Activated effector memory CD4-positive, alpha-beta T cell treated with anti-CD3 and anti-CD28 coated beads, Interleukin-2, amount 50 U/mL, for 16 hours (primary cell): ENCODE measurements at places on chromosomes 4 and X.
A peak's percentile ranks its signal among the peaks of the same experiment; 100 is the strongest.

- DNase-seq: peak; percentile 94
These were observed at the start of gene CTBP1 for GRCh38 chr4:1248245-1249147. Gene CTBP1, minus strand, starts transcription at chr4:1249130. Its CDS starts 7,799 bp downstream, at chr4:1241331.

GRCh38 chrX:54820737-54821136 is 13.2 kb downstream of the MAGED2 start:
- DNase-seq: no peak

DNA sequence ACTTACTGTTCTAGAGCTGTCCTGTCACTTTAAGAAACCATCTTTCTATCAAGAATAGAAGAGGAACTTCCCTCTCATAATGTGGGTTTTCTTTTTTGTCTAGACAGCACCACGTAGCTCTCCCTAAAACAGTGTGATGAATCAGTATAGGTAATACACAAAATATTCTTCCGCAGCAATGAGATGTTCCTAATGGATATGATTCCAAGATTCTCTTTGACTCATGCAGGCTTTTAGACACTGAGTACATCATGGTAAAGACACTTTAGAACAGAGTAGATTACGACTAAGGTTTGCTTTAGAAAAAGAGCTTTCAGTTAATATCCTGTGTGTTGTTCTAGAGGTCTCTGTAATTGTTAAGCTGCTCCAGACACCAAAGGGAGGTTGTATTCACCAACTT is 69.8 kb downstream of the PTTG2 start:
- DNase-seq: no peak

- DNase-seq: no peak
These were observed 2.7 kb downstream of the TMEM154 start for GRCh38 chr4:152677117-152677516.

- no peak for DNase-seq
These were observed 25.7 kb upstream of the MND1 start for GRCh38 chr4:153318696-153319320.

DNA sequence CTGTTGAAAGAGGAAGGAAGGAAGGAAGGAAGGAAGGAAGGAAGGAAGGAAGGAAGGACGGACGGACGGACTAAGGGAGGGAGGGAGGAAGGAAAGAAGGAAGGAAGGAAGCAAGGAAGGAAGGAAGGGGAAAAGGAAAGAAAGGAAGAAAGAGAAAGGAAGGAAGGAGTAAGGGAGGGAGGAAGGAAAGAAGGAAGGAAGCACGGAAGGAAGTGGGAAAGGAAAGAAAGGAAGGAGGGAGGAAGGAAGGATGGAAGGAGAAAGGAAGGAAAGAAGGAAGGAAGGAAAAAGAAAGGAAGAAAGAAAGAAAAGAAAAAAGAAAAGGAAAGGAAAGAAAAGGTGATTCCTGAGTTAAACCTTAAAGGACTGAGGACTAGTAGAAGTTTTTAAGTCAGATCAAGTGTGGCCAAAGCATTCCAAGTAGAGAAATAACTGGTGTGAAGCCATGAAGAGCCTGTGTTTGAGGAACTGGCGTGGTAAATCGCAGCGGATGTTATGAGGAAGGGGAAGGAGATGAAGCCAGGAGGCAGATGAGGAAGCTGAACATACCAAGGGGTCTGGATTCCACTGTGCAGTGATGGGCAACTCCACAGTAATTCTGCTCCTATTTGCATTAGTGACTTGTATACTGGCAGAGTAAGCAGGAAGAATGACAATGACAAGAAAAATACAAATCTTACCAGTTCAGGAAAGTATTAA is 163.5 kb downstream of the MGST2 start:
- DNase-seq: no peak

DNA sequence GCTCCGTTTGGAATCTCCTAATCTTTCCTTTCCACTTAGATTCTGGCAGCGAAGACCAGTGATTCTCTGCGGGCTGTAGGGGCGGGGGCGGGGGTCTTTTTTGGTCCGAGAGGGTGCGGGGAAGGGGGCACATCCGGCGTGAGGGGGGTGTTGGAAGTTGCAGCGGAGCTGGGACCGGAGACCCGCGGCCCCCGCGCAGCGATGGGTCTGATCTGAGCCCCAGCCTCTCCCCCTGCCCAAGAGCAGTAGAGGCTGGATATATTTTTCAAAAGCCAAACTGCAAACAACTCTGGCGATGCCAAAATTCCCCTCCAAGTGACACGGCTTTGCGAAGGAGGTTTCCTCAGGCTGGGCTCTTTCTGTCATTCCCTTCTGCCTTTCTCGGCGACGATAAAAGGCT is 355 bp downstream of the GRID2 start:
- DNase-seq: no peak

GRCh38 chr4:10554121-10554520 is 96.9 kb upstream of the ZNF518B start:
- no peak for DNase-seq

DNA sequence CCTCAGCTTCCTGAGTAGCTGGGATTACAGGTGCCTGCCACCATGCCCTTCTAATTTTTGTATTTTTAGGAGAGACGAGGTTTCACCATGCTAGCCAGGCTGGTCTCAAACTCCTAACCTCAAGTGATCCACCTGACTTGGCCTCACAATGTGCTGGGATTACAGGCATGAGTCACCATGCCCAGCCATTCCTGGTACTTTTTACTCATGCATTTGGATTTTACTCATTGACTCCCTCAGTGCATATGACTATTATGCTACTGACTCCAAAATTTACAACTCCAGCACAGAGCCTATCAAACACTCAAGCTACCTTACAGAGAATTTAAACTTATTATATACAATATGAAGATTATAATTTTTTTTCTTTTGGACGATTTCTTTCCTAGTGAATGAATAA is 199.9 kb downstream of the CXXC4 start:
- DNase-seq: no peak

DNA sequence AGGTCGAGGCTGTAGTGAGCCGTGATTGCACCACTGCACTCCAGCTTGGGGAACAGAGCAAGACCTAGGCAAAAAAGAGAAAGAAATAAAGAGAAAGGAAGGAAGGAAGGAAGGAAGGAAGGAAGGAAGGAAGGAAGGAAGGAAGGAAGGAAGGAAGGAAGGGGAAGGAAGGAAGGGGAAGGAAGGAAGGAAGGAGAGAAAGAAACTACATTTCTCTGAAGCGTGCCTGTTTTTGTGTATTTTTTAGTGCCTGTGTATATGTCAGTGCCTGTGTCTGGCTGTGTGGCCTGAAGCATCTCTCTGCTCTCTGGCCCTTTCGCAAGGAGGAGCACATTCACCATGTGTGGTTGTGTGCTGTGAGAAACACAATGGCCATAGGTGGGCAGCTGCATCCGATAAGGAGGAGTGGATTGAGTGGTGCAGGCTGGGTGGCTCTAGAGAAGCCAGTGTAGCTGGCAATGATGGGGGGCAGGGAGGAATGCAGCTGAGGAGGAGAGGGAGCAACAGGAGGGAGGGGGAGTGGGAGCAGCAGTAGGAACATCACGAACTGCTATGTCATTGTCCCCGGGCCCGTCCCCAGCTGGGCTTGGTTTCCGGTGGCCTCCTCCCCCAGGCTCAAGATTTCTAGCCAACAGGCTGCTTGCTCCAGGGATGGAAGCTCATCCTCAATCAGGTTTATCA is 11.4 kb downstream of the SYN1 start:
- DNase-seq: no peak

GRCh38 chr4:118417325-118417724 is 64.5 kb upstream of the PRSS12 start:
- no peak for DNase-seq

GRCh38 chrX:13491061-13491460 is 78.3 kb upstream of the EGFL6 start:
- no peak for DNase-seq

GRCh38 chr4:158051401-158052235 is 121.2 kb downstream of the GASK1B start:
- no peak for DNase-seq

DNA sequence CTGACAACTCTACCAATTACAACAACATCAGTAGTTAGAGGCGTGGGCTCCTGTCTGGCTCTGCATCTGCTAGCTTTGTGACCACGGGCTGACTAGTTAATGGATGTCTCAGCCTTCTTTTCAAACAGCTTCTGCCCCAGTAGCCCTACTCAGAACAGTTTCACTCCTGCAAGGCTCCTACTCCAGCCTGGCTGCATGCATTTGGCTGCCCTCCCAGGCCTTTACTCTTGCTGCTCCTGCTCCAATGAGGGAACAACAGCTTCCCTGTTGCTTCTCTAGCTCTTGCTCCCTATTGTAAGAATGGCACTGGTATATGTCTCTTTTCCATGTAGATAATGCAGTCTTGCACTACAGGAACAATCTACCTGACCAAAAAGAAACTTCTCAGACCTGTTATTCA is 93.3 kb downstream of the TTC29 start:
- no peak for DNase-seq

GRCh38 chr4:109278594-109279031 is 23.8 kb downstream of the COL25A1 start:
- no peak for DNase-seq

GRCh38 chr4:108118505-108118904 is 50.2 kb downstream of the LEF1 start:
- peak; percentile 77 for DNase-seq

- DNase-seq: no peak
These were observed 1228.9 kb downstream of the PCDH7 start for GRCh38 chr4:31949045-31949444.

DNA sequence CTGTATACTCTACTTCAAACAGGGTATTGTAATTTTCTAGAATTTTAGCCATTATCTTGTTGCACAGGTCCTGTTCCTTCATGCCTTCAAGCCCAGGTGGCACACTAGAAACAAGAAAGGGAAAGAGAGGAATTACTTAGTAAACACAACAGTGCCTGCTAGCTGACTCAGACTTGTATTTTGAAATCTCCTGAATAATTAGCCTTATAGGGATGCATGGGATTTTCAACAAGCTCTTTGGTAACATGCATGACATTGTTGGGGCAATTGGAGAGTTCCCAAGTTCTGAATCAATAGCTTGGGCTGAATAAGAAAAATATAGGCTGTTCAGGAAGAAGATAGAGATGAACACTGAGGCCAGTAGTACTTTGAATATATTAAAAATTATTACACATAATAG is 118.8 kb downstream of the FAM13A start:
- DNase-seq: no peak

- DNase-seq: no peak
These were observed 55.4 kb downstream of the MAML3 start for GRCh38 chr4:140098455-140099160.

GRCh38 chr4:7694324-7694723 is 245.3 kb downstream of the AFAP1 start:
- no peak for DNase-seq

DNA sequence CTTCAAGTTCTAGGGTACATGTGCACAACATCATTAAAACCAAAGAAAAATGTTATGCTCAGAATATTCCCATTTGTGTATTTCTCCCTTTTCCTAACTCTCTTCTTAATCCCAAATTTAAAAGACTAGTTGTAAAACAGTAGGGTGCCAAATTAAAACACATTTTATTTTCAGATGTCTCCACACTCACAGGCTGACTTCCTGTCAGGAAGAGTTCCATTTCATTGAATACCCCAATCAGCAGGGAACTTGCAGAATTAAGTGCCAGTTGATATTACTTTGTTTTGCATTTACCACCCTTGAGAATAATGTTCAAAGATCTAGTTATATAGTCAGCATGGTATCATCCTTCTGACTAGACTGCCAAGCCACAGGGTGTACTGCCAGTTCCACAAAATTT is 207.9 kb downstream of the MAB21L2 start:
- no peak for DNase-seq

DNA sequence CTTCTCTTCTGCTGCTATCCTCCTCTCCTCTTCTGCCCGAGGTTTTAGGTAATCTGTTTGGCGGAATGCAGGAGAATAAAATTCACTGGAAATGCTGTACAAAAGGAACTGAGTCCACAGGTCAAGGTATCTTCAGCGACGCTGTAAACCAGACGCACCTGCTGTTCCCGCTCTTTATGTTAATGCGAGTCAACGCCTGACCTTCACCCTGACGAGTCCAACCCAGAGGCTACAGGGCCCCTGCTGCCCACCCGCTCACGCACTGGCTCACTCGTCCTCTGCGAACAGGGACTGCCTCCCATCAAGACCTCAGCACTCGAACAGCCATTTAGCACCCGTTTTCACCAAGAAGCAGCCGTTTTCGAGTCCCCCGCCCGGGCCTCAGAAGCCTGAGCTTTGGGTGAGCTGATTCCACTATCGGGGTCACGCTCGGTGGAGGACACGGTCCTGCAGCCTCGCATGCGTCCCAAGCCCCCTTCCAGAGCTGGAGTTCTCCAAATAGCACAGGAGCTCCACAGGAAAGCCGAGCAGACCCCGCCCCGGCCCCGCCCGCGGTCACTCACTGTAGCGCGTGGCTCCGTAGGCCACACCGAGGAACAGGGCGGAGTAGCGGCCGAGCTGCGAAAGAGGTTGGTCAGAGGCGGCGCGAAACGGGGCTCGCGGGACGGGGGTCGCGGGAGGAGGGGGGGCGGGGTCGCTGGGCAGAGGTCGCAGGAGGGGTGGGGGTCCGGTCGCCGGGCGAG is 556 bp downstream of the ATP5ME start:
- DNase-seq: no peak
